ENCODE measurements at places on chromosomes 3 and 15.

GRCh38 chr3:185815391-185816282 is 9.2 kb downstream of the IGF2BP2 start:
- DNase-seq = no peak

DNA sequence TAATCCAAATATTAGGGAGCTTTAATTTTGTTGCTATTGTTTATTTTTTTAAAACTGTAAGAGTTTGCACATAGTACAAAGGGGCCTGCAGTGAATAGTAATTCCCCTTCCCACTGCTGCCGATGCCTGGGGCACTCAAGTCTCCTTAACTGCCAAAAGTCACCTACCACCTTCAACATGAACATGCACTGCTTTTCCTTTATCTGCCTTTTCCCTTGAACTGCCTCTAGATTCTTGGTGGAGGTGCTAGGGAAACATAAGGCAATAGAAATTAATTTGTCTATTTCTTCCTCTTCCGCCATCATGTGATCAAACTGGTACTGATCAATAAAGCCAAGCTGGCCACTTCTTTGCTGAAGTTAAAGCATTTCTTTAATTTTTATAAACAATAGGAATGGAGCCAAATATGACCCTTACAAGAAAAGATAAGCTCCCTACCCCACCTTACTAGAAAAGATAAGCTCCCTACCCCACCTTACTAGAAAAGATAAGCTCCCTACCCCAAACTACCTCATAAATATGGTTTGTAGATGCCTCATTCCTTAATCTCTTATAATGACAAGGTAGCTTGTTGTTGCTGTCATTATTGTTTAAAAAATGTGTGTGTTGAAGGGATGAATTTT is 17.4 kb upstream of the ACAP2 start:
- DNase-seq = no peak

DNA sequence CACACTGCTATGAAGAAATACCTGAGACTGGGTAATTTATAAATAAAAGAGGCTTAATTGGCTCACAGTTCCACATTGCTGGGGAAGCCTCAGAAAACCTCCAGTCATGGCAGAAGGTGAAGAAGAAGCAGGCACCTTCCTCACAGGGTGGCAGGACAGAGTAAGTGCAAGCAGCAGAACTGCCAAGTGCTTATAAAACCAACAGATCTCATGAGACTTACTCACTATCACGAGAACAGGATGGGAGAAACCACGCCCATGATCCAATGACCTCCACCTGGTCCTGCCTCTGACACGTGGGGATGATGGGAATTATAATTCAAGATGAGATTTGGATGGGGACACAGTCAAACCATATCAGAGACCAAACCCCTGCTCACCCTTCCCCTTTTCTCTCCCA is 75.0 kb downstream of the TRIM69 start:
- no peak for DNase-seq

DNA sequence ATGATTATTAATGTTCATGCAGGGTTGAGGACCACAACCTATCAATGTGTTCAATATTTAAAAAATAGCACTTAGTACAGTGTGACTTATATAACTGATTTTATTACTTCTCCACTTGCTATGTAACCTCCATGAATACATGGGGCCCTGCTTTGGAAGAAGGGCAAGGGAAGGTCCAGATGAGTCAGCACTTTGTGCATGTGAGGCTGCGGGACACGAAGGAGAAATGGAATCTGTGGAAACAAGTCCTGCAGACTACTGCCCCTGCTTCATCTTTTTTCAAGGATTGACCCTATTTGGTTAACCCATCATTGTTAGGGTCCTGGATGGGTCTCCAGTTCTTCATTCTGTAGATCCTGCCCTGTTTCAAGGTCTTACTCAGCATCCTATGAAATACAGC is 1.6 kb downstream of the NXPE3 start:
- no peak for DNase-seq

DNA sequence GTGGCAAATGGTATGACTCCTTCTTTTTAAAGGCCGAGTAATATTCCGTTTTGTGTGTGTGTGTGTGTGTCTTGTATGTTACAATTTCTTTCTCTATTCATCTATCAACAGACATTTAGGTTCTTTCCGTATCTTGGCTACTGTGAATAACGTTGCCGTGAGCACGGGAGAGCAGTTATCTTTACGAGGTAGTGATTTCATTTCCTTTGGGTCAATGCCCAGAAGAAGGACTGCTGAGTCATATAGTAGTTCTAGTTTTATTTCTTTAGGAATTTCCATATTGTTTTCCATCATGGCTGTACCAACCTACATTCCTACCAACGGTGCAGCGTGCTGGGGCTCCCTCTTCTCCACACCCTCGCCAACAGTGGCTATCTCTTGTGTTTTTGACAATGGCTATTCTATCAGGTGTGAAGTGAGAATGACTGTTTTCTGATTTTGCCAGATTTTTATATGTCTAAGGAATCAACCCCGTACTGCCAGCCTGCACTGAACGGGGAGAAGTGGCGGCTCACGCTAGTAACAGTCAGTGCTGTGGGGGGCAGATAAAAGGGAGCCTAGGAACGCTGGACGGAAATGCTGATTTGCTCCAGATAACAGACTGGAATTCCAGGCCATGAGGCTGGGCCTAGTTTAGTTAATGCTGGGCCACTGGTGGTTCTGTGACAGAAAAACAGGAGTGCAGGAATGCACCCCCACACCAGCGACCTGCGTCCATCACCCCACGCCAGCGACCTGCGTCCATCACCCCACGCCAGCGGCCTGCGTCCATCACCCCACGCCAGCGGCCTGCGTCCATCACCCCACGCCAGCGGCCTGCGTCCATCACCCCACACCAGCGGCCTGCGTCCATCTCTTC is 168.1 kb downstream of the XXYLT1 start:
- DNase-seq = no peak

DNA sequence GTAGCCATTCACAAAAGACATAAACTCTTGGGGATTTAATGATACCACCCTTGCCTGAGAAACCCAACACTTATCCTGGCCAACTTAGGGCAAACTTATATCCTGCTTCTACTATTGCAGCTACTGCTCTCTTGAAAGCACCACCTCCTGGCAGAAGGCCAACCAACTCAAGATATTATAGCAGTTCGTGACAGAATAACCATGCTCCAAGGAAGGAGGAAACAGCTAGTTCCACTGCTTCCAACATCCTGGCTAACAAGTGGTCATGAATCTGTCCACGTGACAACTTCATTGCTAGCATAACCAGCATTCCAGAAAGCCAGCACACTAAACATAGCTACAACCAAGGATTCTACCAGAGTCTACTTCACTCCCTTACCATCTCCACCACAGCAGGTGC is 1037.5 kb downstream of the TBL1XR1 start:
- DNase-seq = no peak

DNA sequence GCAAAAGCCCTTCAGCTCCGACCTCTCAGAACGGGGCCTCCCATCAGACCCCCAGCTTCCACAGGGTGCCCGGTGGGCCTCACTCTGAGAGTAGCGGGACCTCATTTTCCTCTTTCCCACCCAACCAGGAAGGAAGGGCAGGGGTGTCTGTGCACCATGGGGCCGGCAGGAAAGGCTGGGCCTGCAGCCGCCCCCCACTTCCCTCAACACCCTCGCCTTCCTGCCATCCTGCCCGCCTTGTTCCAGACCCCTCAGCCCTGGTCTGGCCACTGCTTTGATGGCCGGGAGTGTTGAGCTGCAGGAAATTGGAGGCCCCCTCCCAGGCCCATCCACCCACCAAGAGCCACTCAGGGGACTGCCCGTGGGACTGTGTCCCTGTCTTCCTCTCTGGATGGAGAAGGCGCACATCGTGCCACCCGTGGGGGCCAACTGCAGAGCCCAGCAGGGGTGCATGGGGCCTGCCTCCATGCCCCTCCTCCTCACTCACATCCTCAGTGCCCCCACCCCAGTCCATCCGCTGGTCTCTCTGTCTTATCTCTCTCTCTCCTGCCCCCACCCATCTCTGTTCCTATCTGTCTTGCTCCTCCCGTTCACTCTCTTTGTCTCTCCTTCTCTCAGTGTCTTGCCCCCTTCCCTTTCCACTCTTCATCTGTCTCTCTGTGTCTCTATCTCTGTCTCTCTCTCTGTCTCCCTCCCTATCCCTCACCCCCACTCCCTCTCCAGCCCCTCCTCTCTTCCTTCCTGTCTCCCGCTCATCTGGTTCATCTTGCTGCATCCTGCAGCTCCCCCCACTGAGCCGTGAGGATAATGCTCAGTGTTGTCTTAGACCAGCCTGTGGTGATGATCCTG is 1.8 kb upstream of the PLXND1 start:
- no peak for DNase-seq

DNA sequence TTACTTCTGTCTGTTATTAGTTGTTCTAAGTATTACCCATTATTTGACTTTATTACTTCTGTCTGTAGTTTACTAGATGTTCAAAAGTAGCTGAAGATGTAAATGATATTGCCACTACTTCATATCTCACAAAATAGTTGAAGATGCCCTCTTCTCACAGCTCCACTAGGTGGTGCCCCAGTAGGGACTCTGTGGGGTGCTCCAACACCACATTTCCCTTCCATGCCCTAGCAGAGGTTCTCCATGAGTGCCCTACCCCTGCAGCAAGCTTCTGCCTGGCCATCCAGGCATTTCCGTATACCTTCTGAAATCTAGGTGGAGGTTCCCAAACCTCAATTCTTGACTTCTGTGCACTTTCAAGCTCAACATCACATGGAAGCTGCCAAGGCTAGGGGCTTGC is 80.8 kb downstream of the KCNH8 start:
- DNase-seq = no peak

GRCh38 chr3:12040902-12041301 is 36.7 kb downstream of the SYN2 start:
- DNase-seq = no peak

DNA sequence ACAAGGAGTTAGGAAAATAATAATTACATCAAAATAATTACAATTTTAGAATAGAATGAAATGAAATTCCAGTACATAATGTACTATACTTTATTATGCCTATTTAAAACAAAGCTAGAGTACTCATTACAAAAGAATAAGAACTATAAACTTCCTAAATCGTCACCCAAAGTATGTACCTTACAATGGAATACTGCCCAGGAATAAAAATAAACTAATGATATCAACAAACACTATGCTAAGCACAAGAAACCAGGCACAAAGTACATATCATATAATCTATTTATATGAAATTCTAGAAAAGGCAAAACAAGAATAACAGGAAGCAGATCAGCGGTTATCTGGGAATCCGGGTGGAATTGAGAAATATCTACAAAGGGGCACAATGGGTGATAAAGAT is 84.7 kb downstream of the MYO9A start:
- DNase-seq = no peak

DNA sequence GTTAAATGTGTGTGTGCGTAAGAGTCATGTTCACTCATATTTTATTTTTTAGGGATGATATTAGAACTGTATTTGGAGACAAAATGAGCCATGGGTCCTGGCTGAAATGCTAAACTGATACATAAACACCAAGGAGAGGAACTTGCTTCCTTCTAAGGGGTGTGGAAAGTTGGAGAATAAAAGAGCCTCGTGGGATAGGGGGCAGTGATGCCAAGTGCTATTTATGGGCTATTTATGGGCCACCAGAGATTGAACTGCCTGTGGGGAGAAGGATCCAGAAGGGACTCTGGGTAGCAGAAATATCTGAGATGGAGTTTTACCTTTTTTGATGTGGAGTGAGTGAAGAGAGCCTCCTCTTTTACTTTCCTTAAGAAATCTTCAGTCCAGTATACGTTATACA is 1.8 kb upstream of the ARNT2 start:
- DNase-seq = no peak

GRCh38 chr15:76973362-76973743 is 21.6 kb upstream of the PSTPIP1 start:
- DNase-seq = no peak

GRCh38 chr3:193943200-193943599 is 192.7 kb upstream of the HES1 start:
- DNase-seq = no peak

DNA sequence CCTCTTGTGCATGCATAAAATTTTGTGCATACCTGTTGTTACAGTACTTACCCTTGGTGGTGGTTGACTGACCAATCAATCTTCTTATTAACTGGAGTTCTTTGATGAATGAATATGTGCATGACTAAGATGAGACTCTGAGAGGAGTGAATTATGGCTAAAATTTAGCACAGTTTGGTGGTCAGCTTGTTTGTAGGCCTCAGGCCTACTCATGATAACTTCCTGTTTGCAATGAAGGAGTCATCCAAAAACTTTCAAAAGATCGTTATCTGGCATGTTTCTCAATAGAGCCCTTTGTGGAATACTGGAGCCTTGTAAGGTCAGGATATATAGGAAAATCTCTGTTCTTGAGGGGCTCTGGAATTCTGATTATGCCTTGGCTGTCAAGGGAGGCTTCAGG is 66.5 kb downstream of the LEKR1 start:
- no peak for DNase-seq

GRCh38 chr3:126118591-126118990 is 34.7 kb upstream of the SLC41A3 start:
- no peak for DNase-seq

- no peak for DNase-seq
Observed at GRCh38 chr3:156455839-156456238, 99.1 kb downstream of the SSR3 start.

DNA sequence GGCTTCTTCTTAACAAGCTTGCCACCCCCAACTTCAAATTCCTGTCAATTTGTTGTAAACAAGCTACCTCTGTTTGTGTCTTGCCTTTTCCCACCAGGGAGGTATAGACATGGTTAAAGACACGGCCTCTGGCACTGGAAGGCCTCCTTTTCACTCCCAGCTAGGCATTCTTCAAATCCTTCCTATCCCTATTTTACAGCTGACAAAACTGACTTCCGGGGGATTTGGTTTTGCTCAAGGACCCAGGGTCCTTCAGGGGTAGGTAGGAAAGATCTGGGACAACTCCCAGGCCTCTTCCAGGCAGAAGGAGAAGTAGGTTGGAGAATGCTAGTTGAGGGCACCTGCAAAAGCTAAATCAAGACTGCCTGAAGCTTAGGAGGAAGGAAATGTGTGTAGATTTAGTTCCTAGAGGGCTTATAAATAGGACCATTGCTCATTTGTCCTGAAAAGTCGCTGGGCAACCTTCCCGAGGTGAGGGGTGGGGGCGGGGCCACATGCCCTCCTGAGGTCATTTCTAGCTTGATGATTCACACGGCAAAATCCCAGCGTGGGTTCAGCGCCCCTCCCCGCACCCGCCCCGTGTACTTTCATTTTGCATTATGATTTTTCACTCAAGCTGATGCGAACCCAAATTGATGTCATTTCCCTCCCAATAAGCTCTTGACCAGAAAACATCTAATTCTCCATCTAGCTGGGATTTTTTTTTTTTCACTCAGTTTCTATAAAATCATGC is 365.5 kb downstream of the SHQ1 start:
- peak; percentile 63 for DNase-seq

DNA sequence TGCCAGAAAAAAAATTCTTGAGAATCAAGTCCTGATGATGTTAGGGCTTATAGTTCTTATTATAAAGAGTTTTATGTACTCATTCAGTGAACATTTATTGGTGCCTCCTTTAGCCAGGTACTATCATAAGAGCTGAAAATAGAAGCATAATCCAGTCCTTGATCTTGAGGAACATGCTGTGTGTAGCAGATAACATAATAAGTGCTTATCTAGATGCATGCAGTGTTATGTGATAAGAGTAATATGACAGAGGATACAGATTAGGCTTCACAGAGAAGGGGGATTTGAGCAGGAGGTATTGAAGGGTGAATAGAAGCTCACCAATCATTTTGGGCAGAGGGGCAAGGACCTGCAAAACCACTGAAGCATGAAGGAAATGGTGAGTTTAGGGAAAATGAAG is 1.1 kb downstream of the CCR2 start:
- DNase-seq = no peak
